ENCODE measurements at places on chromosomes 13 and 19. TPM values are rescaled to one million over a fixed set of nuclear protein-coding genes. Genes with fewer than 3 reads are reported as not detected.

WIZ gene
- 23.0 TPM for total RNA-seq

PSPN gene
- 1.2 TPM for total RNA-seq

SLC1A6 gene
- total RNA-seq, result not detected

LTBP4 gene
- 4.0 TPM for total RNA-seq

CYSLTR2 gene
- not detected for total RNA-seq

CRLF1 gene
- 22.1 TPM for total RNA-seq

MCEMP1 gene
- total RNA-seq, result not detected

ZNF208 gene
- not detected for total RNA-seq

MEX3D gene
- total RNA-seq, result 47.5 TPM

ZNF284 gene
- total RNA-seq, result 4.0 TPM

FSD1 gene
- total RNA-seq, result 24.7 TPM

GPC6 gene
- 19.5 TPM for total RNA-seq

ANO8 gene
- 2.7 TPM for total RNA-seq

Measured in SJCRH30 (cell line).